ENCODE measurements at places on chromosomes 7 and 10.

- DNase-seq: no peak
Observed at GRCh38 chr10:29023678-29024077, 265.2 kb upstream of the LYZL1 start.

DNA sequence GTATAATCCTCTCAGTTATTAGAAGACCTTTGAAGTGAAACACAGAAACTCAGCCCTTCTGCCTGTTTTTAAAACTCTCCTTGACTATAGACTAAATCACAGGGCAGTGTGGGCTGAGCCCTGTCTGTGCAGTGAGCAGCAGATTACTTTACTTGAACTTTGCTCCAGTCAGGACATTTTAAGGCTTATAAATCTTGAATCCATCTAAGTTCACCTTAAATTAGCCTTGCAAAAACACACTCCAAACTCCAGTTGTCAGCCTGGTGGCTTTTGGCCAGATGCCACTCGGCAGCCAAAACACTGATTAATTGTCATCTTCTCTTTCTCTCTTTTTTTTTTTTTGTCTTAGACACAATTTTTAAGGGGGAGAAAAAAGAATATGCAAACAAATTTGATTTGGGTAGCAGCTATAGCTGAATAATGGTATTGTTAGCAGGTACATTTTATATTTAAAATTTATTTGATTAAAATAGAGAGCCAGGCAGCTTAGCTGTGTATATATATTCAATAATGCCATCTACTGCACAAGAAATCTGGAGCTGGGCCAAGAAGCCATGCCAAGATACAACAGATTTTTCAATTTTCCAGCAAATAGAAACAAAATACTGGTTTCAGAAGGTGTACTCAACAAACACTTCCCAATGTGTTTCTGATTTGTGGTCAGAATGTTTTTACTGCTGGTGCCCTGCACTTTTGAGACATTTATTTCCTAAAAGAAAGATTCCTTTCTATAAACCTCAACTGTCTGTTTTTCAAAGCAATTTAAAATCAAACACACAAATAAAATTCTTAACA lies 247.7 kb downstream of the TFEC start:
- DNase-seq: no peak

GRCh38 chr7:101535351-101535751 lies 93.7 kb downstream of the MYL10 start:
- no peak for DNase-seq

DNA sequence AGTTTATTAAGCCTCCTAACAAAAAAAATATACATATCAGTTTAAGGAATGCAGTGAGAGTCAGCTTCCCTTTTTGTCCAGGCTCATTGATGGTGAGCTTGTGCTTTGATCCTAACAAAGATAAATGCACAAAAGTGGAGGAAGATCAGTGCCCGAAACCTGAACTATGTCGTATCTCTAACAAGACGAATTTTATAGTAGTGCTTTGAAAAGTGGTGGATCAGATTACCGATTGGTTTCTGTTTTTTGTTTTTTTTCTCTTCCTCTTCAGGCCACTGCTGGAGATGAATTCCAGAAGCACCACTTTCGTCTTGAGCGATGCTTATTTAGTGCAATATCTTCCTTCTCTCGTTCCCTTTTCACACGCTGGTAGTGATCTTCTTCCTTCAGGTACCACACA lies 72.8 kb downstream of the RHOBTB1 start:
- no peak for DNase-seq

- no peak for DNase-seq
Observed at GRCh38 chr7:29281782-29282541, 87.4 kb downstream of the CHN2 start.

- DNase-seq: no peak
Observed at GRCh38 chr7:30475580-30475979, 3.0 kb downstream of the NOD1 start.

DNA sequence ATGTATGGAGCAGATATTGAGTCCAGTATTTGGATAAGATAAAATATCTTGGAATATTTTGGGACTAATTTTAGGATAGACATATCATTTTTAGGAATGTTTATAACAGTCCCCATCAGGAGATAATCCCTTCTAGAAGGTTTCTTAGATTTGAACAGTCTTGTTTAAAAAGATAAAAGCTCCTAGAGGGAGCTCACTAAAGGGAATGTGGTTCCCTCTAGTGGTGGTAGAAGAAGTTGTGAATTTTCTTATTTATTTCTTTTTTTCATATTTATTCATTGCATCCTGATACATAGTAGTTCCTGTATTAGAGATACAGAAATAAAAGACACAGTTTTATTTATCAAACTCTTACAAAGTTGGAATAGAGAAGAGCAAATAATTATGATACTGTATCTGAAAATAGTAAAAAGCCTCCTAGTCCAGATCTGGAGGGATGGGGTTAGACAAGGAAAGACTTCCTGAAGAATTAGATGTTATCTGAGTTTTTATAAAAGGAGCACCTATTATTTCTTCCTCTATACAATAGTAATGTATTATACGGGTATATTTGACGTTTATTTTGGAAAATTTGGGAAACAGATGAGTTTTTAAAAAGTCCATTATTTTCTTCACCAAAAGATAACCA lies 24.5 kb upstream of the KLF14 start:
- DNase-seq: no peak

- DNase-seq: peak; percentile 77
Observed at GRCh38 chr7:585229-585711, 65.6 kb upstream of the PDGFA start.

- no peak for DNase-seq
Observed at GRCh38 chr7:30634193-30634626, 39.5 kb downstream of the GARS1 start.

GRCh38 chr7:55075464-55076021 lies 56.7 kb downstream of the EGFR start:
- no peak for DNase-seq

DNA sequence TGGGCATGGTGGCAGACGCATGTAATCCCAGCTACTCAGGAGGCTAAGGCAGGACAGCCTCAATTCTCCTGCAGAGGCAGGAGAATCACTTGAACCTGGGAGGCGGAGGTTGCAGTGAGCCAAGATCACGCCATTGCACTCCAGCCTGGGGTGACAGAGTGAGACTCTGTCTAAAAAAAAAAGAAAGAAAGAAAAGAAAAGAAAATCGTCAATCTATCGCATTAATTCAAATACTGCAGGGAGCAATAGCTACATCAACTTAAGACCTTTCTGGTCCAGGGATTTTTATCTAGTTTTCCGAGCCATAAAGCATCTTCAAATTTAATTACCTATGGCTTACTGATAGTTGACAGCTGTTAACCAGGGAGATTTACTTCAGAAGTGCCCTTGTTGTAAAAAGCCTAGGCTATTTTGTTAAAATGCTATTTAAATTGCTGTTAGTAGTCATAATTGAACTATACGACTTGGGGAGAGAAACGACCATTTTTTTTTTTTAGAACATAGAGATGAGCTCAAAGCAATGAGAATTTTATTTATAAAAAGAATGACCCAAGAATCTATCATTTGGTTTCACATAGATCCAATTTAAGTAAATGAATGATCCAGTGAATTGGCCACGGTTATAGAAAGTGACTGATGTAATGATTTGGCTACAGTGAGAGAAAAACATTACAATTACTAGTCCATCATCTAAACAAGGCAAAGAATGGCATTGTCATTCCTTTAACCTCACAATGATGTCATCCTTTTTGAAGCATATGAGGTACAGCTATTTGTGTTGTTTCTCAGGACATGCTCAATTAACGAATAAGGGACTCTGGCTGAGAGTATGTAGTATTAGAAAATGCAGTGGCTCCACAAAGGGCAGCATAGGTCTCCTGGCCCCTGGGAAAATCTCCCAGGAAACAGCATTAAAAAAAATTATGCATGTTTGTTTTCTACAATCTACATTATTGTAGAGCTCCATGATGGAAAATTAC lies 85.3 kb downstream of the SEMA3C start:
- DNase-seq: no peak

DNA sequence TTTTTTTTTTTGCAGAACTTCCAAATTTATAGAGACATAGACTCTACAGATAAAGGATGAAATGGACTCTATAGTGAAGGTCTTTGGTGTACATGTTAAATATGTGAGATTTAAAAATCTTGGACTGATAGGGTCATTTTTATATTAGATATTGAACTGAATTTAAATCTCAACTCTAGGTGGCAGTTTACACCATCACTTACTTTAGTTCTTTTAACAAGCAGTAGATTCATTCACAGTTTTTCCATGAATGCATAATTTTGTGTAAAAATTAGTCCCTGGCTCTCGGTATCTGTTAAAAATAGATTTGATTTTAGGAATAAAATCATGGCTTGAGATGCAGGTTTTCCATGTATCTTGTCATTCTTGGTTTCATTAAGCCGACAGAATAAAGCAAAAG lies 31.1 kb upstream of the SNX13 start:
- no peak for DNase-seq

DNA sequence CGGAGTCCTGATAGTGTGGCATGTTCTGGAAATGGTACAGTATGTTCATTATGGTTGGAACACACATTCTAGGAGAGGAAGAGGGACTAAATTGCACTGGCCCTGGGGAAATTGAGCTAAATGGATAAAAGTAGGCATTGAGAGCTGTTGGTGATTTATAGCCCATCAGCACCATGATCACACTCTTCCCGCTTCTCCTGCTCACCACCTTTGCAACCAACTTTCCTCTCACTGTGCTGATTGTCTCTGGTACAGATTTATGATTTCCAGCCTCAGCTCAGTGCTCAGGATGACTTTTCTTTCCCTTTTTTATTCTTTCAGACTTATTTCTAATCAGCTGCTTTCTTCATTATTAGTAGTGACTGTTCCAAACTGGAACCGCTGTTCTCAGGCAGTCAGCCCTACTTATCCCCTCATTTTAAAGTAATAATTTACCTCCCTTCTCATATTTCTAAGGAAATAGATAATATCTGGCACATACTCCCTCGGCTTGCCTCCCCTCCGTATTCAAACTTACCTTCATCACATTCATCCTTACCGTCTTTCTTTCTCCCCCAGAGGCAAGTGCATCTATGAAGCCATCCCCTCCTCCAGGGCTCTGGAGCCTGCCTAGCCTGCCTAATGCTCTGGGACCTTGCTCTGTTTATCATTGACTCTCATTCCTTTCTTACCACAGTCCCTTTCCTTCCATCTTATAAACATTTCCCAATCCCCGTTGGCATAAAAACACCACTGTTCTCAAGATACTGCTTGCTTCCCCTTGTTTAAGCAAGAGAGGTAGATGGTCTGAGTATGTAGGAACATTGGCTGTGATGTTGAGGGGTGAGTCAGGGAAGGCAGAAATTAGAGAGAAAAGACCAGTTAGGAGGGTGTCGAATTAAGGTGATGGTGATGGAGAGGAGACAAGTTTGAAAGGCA lies 51.6 kb upstream of the RPA3 start:
- no peak for DNase-seq

DNA sequence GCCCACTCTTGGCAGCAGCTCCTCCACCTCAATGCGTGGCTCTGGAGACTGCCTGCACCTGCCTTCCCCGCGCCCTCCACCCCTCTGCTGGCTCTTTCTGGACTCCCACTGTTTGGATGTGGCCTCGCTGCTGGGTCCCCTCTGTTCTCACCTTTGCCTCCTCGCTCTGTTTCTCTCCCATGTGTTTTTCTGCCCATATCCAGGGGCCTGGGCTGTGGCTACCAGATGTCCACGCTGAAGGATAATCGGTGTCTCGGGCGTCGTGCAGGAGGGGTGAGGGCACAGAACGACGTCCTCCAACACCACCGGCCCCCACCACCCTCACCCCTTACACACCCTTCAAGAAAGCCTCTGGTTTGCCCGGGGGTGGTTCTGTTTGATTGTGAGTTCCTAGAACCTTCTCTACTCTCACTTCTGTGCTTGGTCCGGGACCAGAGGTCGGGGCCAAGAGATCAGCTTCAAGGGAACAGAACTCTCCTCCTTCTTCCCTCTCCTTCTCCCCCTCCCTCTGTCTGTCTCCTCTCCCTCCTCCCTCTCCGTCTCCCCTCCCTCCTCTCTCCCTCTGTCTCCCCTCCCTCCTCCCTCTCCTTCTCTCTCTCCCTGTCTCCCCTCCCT lies 31.7 kb downstream of the AP5Z1 start:
- DNase-seq: no peak

DNA sequence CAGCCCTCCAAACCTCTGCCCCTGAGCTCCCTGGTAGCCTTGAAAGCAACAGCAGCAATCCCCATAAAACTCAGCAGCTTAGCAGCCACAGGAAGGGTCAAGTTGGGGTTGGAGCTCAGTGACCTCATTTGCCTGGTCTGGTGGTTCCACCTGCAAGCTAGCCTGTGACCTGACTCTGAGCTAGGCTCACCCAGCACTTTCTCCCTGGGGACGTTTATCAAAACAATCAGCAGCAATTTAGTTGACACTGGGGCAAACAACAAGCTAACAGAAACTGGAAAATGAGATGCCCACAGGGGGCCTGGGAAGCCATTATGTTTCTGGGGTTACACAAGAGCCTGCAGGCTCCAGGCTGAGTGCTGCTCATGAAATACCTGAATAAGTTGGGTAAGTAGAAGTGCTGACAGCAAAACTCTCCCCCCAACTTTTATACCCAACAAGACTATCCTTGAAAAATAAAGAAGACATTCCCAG lies 22.4 kb upstream of the CRYGN start:
- no peak for DNase-seq

DNA sequence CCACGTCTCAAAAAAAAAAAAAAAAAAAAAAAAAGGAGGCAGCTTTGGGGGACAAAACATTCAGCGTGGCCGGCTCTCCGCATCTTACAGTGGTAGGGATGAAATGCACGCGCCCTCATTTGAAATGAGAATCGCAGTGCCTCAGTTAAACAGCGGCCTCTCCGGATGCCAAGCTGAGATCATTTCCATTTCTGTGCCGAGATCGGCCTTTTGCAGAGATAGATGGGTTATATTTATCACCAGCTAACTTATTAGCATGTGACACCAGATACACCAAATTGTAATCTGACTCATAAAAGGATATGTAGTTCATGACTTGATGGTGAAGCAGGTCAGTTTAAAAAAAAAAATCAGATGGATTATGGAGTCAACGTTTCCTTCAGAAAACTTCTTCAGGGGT lies 138.7 kb downstream of the CUX1 start:
- DNase-seq: no peak

DNA sequence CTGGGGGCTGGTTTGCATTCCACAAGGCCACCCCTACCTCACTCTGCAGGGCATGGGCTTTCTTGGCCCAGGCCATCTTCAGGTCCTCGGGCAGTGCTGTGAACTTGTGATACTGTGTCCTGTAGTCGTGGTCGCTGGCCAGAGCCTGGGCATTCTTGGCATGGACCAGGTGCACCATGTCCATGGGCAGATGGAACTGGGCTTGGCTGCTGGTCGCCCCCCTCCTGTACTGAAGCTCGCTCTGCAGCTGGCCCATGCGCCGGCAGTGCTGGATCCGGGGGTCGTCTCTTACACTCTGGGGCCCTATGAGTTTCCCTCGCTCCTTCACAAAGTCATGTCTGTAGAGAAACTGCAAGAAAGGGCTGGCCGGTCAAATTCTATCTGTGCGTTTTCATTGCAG lies 51.7 kb downstream of the HABP2 start:
- DNase-seq: no peak

DNA sequence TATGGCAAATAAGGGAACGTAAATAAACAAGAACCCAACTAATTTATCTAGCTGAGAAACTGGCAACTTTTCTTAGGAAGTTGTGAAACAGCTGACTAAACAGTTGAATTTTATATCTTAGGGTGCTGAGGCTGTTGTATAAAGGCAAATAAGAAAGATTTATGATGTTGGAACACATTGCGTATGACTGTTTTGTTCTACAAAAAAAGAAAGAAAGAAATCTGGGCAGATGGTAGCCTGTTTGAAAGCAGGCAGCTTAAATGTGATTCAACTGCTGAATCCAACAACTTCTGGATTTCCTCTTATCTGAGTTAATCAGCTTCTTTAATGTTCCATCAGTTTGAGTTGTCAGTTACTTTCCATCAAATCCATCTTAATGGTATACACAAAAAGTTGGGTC lies 214.5 kb downstream of the SNX13 start:
- DNase-seq: no peak

GRCh38 chr10:80529604-80530003 lies 8.1 kb upstream of the SH2D4B start:
- DNase-seq: peak; percentile 40

Measured in activated naive CD4-positive, alpha-beta T cell treated with Interleukin-2 at 50 U/mL for 16 hours (primary cell).